ENCODE measurements at places on chromosomes 6 and 20. TPM values are rescaled to one million over a fixed set of nuclear protein-coding genes. Genes with fewer than 3 reads are reported as not detected.

DNA sequence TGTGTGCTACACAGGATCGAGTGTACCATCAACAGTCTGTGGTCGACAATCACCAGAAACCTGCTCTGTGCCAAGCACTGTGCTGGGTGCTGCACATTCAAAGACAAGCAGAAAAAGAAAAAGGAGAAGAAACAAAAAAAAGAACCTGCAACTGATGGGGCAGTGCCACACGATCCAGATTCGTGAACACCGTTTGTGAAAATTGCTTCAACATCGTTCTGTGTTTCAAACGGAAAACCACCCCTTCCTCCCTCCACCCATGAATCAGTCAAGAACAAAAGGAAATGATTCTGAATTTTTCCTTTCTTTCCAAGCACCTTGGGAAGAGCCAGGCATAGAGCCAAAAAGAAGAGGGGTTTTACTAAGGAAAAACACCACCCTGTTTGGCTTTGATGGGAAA, 129.2 kb upstream of the ARID1B start:
- DNase-seq, result no peak

DNA sequence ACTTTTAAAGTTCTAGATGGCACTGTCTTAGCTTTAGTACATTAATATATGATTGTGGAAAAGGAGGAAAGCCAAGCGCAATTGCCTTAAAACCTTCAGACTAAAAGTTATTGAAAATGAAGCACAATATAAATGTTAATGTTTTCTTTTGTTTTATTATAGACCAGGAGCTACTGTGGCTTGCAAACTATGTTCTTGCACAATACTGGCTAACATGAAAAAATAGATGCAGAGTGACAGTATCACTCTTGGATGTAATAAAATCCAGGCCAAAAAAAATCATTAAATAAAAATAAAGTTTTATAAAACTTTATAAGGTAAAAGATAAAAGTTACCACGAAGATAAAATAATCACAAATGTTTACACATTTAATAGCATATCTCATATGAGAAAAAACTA, 18.3 kb upstream of the PLN start:
- DNase-seq, result no peak

GRCh38 chr20:40232756-40233155, 456.3 kb downstream of the MAFB start:
- no peak for DNase-seq

- DNase-seq, result no peak
Measured at GRCh38 chr20:4112481-4113421, 97.4 kb upstream of the RNF24 start.

DNA sequence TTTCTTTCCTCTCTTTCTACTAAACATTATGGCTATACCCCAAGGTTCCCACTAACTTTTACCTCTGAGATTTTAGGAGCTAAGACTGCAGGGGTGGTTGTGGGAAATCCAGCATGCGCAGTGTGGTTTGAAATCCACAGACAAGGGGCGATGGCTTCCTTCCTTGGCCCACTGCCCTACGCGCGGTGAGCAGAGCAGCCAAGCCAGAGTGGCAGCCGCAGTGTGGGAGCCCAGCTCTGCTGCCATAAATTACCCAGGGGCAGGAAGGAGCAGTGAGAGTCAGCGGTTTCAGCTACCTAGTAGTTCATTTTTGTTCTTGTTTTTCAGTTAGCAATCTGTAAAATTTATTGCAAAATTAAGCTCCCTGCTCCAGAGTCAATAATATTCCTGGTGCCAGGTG, 101.4 kb downstream of the BMP2 start:
- no peak for DNase-seq

- DNase-seq, result no peak
Measured at GRCh38 chr20:49052334-49052733, 6.2 kb downstream of the CSE1L start.

DNA sequence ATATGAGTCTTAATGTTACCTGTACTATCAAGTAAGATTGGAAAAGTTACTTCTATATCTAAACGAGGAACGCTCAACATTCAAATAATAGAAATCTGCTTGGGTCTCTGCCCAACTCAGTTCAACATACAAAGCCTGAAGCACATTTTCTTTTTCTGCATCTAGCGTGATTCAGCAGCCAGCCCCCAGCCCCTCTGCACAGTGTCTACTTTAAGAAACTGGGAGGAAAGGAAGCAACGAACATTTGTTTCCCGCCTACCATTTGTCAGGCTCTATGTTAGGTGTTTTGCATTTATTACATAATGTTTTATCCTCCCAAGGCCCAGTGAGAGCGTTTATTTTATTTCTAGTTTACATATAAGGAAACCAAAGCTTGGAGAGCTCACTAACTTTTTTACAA, 17.3 kb downstream of the PHACTR1 start:
- DNase-seq, result no peak

- DNase-seq, result no peak
Measured at GRCh38 chr6:161744211-161745067, 470.6 kb upstream of the AGPAT4 start.

DNA sequence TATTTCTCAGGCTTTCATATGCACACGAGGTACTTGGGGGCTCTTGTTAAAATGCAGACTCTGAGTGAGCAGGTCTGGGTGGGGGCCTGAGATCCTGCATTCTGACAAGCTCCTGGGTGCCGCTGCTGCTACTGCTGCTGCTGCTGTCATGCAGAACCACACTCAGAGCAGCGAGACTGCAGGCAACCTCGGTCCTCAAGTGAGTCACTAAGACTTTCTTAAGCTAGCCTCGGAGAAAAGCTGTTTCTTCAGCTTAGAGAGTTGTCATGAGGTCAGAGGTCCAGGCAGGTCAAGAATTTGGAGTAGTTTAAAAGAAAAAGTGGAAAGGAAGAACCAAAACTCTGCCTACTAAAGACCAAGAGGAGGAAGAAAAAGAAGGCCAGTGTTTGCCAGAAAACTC, 92.9 kb downstream of the SPTLC3 start:
- no peak for DNase-seq

DNA sequence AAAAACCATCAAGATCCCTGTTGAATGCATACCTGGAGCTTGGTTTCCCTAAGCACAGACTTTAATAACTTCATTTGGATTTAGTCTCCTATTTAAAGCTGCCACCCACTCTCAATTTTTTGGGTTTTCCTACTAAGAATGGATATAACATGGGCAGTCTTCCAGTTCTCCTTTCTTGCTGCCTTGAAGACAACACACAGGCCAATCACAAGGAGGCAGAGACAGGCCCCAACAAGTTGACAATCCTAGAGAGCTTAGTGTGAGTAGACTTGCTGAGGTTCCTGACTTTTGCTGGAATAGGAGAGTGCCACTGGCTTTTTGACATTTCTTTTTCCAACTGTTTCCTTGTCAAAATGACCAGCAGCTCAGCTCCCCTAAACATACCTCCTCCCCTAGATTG, 112.3 kb upstream of the ESR1 start:
- no peak for DNase-seq

GRCh38 chr6:53203483-53203882, 54.8 kb upstream of the GCM1 start:
- DNase-seq, result no peak

- no peak for DNase-seq
Measured at GRCh38 chr6:22783931-22784330, 214.6 kb downstream of the HDGFL1 start.

DNA sequence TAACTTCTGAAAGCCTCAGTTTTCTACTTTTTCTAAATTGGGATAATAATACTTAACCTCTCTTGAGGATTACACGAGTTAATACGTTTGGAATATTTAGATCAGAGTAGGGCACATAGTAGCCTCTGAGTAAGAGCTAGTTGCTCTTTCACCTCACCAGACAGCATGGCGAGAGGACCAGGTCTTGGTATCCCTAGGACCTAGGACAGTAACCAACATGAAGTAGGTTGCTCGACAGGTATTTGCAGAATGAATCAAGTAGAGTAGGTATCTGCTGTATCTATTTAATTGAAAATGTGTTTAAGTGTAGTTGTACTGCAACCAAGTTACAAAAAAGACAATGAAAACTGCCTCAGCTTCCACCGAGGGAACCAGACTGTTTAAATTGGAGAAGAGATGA, 1.4 kb downstream of the CDC5L start:
- no peak for DNase-seq

- no peak for DNase-seq
Measured at GRCh38 chr6:113495521-113495920, 361.6 kb upstream of the MARCKS start.

DNA sequence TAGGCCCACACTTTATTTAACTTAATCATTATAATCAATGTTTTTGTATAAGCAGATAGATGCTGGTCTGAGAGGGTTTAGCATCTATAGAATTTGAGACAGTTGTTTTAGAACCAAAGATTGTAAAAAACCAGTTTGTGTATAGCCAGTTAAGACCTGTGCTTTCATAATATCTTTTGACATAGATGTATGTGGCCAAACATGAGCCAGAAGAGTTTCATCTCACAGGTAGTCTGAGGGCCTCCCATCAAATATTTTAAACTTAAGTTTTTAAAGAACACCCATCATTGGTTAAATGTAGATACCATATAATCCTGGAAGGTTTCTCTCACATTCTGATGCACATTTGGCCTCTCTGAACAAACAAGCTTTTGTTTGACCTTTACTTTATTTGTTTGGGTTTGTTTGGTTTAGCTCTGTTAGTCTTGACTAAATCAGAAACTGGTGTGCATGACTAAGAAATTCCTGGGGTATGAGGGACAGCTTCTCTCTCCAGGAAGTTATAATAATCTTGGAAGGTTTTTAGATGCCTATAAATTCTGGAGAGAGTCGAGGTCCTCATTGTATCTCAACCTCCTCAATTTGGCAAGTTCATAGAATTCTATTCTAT, 58.0 kb upstream of the TMEM200A start:
- DNase-seq, result no peak

DNA sequence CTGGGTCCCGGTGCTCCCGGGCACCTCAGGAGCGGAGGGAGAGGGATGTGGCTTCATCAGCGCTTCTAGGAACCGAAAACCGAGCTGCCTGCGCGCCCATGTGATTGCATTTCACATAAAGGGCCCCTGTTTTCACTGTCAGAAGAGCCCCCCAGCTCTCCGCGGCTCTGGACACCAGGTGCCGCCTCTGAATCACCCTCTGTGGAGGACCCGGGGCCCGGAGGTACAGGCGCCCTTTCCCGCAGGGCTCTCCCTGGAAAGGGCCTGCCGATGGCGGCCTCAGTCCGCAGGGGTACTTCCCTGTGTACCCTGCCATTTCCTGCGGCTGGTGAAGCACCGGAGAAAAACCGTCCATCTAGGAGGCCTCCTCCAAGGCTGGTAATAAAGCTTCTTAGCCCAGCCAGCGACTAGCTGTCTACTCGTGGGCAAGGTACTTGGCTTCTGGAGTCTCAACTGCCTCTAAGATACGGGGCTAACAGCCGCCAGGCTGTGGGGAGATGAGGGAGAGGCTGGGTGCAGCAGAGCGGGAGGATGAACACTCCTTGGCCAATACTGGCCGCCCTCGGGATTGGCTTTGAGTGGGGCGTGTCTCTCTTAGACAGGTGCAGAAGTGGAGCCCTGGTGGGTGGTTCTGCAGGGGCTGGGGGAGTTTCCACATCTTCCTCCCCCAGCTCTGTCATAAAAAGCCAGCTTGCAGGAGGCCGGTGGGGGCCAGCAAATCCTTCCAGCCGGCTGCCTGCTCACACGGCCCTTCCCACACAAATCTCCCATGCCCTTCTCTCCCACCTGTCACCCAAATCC, 1.6 kb downstream of the PPP1R16B start:
- no peak for DNase-seq

GRCh38 chr6:105592329-105592728, 189.4 kb upstream of the PREP start:
- DNase-seq, result peak; percentile 85

DNA sequence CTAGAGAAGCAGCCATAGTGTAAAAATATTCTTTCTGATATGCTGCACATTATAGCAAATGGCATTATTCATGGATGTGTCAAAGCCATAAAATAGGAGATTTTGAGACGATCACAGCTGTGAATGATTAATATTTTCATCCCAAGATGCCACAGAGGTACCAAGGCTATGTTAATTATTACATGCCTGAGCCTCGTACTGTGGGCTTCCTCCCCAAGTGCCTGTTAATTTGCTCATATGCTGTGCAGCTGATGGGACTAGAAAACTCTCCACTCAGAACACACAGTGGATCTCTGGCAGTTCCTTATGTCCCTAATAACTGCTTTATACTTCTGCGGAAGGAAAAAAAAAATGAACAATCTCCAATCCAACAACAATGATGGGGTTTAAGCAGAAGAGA, 184.9 kb upstream of the TSHZ2 start:
- no peak for DNase-seq

DNA sequence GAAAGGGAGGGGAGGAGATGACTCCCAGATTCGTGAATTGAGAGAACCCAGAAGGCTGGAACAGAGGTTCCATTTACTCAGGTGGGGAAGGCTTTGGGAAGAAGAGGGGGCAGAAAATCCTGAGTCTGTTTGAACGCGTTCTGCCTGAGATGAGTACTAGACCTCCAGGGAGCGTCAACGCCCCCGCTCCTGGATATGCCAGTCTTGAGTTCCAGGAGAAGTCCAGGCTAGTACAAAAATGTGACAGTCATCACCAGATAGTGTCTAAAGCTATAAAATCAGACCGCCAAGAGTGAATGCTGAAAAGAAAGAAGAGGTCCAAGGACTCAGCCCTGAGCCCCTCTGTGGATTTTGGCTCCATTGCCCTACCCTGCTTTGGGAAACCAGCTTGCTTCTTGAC, 8.6 kb downstream of the AHCY start:
- DNase-seq, result no peak

GRCh38 chr6:29294499-29294914, 7.0 kb upstream of the OR14J1 start:
- DNase-seq, result no peak

- no peak for DNase-seq
Measured at GRCh38 chr6:148422085-148422484, 79.4 kb downstream of the SASH1 start.

DNA sequence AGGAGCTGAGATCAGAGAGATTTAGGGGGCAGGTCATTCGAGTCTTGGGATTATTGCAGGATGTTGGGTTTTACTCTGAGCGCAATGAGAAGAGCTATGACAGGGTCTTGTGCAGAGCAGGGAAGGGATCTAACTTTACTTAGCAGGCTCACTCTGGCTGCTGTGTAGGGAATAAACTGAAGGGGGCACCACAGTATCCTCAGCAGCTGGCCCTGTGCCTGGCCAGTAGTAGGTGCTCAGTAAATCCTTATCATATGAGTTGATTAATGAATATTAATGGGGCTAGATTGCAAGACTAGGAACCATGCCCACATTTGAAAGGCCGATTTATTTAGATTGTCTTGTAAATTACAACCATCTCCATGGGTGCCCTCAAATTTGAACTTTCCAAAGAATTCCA, 4.6 kb upstream of the MDGA1 start:
- DNase-seq, result no peak

- no peak for DNase-seq
Measured at GRCh38 chr6:7568021-7568420, 22.0 kb upstream of the SNRNP48 start.

The DZANK1 gene
- total RNA-seq, result 4.7 TPM

The KCNK5 gene
- 4.8 TPM for total RNA-seq

The NR2E1 gene
- not detected for total RNA-seq

The HRH3 gene
- not detected for total RNA-seq

The C20orf202 gene
- total RNA-seq, result not detected

The DDX43 gene
- not detected for total RNA-seq

The KCNK17 gene
- 1.3 TPM for total RNA-seq

The BAK1 gene
- total RNA-seq, result 11.2 TPM

The POU5F1 gene
- not detected for total RNA-seq

The TMEM244 gene
- not detected for total RNA-seq

The NRN1 gene
- total RNA-seq, result 1.3 TPM
